SW 1271 (cell line): ENCODE measurements at places on chromosomes 1 and 21.

DNA sequence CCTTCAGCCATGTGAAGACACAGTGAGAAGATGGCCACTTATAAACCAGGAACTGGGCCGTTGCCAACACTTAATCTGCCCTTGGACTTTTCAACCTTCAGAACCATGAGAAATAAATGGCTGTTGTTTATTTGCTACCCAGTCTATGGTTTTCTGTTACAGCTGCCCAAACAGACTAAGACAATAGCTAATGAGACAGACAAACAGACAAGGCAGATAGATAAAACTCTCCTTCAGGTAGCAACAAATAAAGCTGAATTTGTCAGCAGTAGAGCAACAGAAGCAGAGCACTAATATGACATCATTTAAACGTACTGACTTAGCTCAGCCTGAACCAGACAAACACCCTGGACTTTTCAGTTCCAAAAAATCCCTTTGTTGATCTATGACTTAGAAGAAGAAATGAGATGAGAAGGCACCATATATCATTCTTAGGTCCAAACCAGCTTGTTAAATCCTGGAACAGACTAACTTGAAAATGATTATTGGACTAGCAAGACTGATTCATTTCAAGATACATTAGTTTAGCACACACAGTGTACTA, 27.0 kb downstream of the ZZZ3 start:
- DNase-seq, result no peak

DNA sequence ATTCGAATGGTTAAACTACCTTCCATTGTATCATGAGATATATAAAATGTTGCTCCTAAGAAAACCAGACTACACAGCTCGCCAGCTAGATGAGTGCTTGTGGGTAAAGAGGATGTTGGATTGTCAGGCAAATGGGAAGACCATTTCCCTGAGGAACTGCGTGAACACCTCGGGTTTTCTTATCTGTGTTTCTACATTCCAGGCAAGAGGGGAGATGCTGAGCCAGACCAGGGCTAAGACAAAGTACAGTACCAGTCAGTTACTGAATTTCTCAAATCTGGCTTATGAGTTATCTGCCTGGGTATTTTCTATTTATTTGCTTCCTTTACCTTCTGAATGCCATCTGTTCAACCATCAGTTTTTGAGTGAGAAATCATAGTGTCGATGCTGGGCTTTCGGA, 170.8 kb downstream of the PLA2G4A start:
- DNase-seq, result no peak

- DNase-seq, result no peak
These were observed 53.3 kb downstream of the PTGFR start for GRCh38 chr1:78543941-78544643.

- no peak for DNase-seq
These were observed at the start of gene CD2 for GRCh38 chr1:116754198-116754977. Gene CD2, plus strand, starts transcription at chr1:116754430. Its CDS starts 63 bp downstream, at chr1:116754493.

DNA sequence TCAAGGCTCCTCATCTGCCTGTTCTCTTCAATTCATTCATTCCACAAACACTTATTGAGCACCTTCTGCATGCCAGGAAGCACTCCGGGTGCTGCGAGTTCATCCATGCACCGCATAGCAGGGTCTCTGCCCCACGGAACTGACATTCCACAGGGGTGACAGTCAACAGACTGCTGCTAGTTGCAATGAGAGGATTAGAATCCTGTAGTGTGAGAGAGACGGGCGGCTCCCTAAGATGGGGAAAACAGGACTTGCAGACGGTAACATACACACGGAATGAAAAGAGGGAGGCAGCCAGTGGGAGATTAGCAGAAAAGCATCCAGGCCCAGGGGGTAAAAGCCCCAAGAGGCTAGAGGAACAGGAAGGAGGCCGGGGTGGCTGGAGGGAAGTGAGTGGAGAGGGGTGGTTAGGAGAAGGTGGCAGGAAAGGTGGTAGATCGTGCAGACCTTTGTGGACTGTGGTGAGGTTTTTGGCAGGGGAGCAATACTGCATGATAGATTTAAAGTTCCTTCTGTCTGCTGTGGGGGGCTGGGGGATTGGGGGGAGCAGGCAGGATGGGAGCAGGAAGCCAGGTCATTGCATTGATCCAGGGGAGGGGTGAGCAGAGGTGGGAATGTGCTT, 6.6 kb downstream of the TNFRSF8 start:
- no peak for DNase-seq

DNA sequence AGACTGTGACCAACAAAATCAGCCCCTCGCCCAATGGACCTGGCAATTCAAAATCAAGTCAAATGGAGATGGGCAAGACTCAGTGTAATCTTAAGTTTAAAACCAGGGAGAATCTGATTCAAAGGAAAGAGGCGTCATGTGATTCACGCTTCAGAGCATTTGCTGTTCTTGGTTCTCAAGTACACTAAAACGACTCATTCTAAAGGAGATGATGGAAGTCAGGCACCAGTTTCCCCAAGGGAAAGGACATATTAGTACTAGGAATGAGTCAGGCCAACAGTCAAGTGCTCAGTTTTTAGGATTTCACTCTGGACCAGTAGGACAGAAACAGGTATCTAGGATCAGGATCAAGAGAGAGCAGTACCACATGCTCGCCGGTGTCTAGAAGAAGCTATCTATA, 429.6 kb downstream of the PLPP3 start:
- DNase-seq, result no peak

DNA sequence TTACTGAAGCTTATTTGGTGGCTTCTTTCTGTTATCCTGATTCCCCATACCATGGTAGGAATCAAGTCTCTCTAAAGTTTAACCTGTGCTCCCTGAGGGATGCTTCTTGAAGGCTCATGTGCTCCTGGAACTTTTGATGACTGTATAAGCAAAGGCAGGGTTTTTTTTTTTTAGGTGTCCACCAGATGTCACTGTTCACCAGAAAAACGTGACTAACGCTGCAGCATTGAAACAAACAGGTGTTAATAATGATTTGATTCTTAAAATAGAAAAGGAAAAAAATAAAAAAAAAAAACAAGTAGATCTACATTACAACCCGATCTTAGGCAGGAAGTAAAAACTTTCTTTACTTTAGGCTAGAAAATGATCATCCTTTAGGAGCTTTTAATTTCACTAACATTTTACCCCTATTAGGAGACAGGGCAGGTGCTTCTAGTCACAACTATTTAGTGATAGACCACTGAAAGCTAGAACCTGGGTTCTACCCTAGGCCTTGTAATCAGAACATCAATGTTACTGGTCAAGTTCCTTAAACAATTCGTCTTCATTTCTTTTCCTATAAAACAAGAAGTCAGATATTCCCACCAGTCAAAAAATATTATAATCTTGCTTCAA, 223.0 kb downstream of the PLA2G4A start:
- peak; percentile 29 for DNase-seq

DNA sequence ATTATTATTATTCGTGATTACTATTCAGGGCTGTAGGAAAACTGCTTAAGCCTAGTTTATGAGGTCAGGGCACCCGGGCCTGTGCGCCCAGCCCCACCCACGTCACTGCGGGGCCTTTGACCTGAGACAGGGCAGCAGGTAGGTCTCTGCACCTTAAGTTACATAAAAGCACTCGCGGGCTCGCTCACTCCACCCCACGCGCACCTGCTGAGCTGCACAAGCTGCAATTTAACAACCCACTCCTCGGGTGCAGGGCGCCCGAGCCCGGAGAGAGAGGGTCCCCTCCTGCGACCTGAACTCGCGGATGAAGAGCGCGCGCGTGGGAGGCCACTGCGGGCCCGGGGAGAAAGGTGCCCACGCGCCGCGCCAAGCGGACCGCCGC, 477 bp downstream of the ICMT start:
- DNase-seq, result no peak

- DNase-seq, result no peak
These were observed 26.8 kb upstream of the ZNF697 start for GRCh38 chr1:119674835-119675289.

DNA sequence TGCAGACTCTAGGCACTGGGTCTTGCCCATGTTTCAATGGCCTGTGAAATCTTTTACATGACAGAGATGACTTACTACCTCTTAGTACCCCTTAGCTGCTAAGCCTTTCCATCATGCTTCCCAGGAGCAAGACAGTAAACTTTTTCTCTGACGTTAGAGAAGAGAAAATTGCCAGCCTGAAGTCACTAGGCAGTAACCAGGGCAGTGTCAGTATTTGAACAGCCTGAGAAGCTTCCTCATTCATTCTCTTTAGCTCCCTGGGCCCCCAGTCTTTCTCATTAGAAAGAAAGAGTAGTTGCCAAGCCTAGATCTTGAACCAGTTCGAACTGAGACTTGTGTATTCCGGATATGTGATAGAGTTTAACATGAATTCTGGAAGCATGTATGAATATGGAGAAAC, 99.2 kb downstream of the ERG start:
- no peak for DNase-seq

DNA sequence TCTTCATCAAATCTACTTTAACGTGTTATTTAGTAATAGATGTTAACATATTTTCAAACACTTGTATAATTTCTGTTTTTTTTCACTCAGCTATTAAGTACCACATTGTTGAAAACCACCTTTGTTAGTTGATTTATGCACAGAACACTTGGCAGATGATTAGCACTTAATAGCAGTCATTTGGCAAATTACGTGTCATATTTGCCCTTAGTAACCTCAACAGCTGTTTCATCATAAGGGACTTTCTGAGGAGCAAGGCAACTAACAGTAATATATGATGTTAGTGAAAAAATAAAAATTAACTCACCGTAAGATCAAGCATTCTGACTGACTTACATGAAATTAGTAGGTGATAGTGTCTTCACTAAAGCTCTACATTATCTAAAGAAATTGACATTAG, 186.4 kb downstream of the HMCN1 start:
- no peak for DNase-seq

DNA sequence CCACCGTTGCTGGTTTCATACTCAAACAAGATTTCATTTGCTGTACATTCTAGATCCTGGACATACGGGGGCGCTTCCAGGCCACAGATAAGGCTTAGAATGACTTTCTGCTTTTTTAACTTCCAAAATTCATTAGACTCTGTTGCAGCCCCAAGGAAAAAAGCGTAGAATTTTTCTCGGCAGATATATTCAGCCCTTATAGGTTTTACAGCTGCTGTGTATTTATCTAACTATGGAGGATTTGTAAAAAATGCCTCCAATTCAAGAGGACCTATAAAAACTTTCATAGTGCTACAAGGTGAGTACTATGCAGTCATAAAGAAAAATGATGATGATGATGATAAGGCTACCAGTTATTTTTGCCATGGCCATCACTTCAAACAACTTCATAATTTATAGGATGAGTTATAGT, 51.6 kb downstream of the SLC30A10 start:
- no peak for DNase-seq

GRCh38 chr1:212917858-212918257, 32.5 kb upstream of the VASH2 start:
- DNase-seq, result no peak

DNA sequence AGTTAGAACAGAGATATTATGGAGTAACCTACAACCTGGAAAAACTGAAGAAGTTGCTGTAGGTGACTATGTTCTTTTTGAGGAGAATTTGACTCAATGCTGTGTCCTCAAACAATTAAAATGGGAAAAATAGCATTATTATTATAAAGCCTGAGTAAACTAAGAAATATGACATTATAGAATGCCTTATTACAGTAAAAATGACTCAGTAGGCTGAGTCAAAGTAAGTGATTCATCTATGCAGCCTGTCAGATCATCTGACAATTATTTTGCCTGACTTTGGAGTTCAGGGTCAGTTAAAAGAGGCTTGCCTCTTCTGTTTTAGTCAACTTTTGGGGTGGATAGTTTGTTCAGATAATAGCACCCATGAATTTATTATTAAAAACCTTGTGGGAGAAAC, 150.8 kb upstream of the PTGFR start:
- DNase-seq, result peak; percentile 52
